T-helper 1 cell (primary cell): ENCODE measurements at places on chromosomes 4 and X.

DNA sequence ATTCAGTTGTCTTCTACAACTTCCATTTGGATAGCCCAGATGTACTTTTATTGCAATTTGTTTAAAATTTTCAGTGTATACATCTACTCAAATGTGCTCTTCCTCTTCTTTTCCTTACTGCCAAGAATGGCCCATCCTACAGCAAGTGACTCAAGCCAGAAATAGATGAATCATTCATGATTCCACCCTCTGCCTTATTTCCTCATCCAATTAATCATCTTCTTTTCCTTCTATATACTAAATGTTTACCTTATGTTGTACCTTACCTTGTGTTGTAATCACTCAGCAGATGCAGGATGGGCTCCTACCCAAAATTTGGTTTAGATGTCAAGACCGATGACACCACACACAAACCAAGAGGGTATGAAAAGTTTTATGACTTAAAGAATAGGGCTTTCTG, 437.8 kb downstream of the GRXCR1 start:
- no peak for DNase-seq

GRCh38 chr4:121742794-121743193, 22.2 kb downstream of the SMIM43 start:
- no peak for DNase-seq

GRCh38 chr4:113869743-113870375, 108.3 kb upstream of the CAMK2D start:
- DNase-seq: no peak

DNA sequence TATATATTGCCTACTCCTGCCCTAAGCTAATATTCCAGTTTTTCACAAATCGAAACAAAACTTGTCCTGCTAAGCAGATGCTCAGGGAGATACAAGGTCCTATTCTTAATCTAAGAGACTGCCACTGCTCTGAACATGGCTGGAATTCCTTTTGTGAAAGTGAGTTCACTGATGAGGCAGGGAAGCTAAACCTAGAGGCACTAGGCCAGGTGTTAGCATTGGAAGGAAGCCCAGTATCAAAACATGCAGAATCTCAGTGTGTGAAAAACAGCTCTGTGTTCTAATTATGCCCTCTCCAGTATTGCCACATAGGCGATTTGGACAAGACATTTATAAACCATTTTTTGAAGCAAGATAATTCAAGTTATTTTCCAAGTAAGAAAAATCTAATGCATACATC, 47.6 kb downstream of the ABCG2 start:
- DNase-seq: no peak

DNA sequence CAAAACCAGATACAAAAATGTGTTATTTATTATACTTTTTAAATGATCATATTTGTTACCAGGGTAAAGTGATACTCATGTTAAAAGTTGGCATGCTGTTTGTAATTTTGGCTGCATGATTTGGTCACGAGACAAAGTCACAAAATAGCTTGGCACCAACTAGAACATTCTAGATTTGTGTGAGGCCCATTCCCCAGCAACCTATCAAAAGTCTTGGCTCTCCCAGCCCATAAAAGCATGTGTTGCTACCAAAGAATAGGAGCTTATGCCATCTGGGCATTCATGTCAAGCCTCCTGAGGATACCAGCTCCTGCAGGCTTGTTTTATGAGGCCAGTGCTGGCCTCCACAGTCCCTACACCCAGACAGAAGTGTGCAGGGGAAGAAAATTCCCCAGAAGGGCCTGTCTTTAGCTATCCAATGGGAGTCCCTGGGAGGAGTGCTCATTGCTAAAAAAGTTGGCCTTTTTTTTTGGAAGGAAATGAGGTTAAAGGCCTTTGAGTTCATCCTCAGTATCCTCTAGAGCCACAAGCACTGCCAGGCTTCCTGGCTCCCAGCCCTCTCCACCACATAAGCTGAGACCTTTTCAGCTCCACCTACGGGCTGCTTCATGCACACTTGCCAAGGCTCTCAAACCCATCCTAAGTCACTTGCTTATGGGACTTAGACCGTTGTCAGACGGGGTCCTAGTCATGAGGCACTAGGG, 211.9 kb upstream of the EOLA2 start:
- DNase-seq: no peak
